ENCODE measurements at places on chromosomes 7 and 10.

- no peak for DNase-seq
Observed at GRCh38 chr7:134920026-134920753, 66.1 kb upstream of the AGBL3 start.

DNA sequence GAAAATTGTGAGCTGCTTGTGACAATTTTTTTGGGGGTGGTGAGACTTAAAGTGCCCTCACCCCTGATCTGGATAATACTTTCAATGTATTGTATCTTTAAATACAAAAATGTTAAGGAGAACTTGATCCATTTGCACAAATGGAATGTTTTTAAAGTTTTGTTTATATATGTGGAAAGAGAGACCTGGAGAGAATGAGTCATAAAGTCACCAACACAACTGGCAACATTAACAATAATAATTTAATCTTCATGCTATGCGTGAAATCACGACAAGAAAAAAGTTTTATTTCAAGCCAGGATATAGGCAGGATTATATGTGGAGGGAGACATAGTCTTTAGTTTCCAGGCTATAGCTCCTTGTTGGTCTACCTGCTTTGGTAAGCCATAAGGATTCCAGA, 537.5 kb downstream of the GPAM start:
- DNase-seq = no peak

GRCh38 chr7:44281811-44282600, 43.4 kb downstream of the CAMK2B start:
- no peak for DNase-seq

GRCh38 chr10:11449761-11450160, 161.7 kb downstream of the USP6NL start:
- no peak for DNase-seq

DNA sequence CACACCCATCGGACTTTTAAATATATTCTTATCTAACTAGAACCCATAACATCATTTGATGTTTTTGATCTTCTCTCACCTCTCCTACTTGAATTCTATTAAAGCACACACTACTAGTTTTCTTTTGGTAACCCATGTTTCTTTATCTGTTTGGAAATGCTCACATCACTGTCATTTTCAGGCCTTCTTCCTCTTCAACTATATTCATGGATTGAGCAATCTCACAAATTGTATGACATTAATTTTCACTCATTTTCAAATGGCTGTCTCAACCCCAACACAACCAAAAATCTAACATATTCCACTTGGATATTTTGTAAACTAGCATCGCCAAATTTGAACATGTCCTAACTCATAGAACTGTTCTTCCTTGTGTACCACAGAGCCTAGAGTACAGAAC, 488.0 kb upstream of the SEMA3A start:
- no peak for DNase-seq

GRCh38 chr7:130732980-130733930, 752 bp downstream of the KLF14 start:
- DNase-seq = no peak

DNA sequence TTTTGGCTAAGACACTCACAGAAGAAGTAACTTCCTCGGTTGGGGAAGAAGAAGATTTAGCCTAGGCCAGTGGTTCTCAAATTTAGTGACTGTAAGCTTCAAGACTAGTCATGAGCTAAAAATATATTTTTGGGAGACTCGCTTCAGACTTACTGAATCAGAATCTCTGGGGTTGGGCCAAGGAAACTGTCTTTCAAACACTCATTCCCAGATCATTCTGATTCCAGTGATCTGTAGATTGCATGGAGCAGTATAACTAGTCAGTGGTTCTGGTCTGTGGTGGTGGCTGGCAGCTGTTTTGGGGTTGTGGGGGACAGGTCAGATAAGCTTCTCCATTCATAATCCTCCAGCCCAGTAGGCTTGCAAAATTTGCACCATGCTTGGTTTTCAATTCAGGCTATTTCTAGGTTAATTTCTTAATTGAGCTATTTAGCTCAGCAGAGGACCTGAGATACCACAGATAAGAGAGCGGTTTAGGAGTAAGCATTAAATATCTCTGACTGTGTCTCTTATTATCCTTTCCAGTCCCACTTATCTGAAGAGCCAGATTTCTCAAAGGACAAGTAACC, 3.8 kb upstream of the KAT6B start:
- DNase-seq = no peak

DNA sequence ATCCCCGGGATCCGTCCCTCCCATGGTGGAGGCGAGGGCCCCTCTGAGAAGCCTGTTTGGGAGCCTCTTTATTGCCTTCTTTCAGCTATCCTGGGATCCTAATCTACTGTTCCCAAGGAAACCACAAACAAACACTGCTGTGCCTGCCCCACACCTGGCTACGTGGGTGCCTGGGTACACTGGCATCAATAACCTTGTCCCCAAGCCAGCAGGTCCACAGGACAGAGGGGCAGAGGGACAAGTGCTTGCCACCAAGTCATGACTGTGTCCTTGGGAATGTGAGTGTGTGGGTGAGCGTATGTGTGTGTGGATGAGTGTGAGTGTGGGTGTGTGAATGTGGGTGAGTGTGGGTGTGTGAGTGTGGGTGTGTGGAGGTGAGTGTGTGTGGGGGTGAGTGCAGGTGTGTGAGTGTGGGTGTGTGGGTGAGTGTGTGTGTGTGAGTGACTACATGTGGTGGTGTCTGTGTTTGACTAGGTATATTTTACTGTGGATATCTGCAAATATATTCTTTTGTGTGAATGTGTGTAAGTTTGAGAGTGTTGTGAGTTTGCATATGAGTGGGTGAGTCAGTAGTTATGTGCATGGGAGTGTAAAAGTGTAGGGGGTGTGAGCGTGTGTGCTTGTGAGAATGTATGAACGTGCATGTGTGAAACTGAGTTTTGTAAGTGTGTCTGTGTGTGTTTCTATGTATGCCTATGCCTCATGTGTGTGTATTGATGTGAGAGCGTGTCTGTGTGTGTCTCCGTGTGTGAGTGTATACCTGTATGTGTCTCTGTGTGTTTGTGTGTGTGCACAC, 96.1 kb downstream of the TNS3 start:
- no peak for DNase-seq

DNA sequence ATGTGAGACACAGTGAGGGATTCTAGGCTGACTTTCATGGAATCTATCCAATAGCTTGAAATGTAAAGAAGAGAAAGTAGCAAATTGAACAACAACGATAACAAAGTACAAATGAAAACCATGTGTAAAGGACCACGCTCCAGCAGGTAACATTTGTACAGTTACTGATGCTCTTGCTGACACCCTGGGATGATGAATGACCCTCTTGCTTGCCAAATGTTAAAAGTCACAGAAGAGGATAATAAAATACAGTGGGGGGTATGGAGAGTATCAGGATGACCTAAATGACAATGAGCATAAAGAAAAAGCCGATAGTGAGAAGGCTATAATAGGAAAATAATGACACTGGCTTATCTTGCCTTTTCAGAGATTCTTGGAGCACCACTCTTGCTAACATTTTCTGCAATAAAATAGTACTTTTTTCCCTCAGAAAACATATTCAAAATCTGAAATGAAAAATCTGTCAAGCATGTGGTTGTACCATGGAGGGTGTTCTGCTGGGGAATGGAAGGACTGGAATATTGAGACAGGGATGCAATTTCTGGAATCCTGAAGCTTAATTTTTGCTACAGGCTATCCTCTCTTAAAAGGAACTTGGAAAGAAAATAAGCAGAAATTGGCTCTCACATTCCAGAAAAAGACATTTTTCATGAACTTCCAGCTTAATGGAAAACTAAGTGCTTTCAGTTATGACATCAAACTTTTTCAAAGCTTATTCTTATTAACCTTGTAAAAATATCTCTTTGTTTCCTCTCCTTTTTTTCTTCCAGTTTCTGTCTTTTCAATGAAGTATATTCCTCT, 303.2 kb upstream of the GHITM start:
- no peak for DNase-seq

- DNase-seq = no peak
Observed at GRCh38 chr10:78353636-78354035, 320.0 kb downstream of the RPS24 start.

- peak; percentile 18 for DNase-seq
Observed at GRCh38 chr7:151060416-151061212, 1.2 kb downstream of the SLC4A2 start.

- DNase-seq = no peak
Observed at GRCh38 chr7:152512706-152513105, 76.9 kb upstream of the KMT2C start.

DNA sequence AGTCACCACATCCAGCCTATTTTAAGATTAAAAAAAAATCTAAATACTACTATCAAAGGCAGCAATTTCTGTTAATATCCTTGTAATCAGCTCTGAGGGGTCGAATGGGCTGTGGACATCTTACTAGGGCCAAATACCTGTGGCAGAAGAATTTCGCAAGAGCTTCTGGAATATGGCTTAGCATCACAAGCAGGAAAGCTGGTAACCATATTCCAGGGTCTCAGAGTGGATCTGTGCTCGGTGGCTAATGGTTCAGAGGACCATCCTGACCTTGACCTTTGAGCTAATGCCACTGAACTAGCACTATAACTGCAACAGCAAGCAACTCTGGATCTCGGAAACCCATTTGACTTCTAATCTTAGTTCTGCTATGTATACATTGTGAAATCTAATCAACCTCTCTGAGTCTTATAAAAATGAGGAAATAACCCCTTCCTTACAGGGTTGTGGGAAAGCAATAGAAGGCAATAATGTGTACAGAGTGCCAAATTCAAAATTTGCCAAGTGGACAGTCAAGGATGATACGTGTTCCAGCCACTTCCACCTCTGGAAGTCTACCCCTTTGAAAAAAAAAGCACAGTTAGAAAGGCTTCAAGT, 65.5 kb downstream of the CYP26A1 start:
- no peak for DNase-seq

DNA sequence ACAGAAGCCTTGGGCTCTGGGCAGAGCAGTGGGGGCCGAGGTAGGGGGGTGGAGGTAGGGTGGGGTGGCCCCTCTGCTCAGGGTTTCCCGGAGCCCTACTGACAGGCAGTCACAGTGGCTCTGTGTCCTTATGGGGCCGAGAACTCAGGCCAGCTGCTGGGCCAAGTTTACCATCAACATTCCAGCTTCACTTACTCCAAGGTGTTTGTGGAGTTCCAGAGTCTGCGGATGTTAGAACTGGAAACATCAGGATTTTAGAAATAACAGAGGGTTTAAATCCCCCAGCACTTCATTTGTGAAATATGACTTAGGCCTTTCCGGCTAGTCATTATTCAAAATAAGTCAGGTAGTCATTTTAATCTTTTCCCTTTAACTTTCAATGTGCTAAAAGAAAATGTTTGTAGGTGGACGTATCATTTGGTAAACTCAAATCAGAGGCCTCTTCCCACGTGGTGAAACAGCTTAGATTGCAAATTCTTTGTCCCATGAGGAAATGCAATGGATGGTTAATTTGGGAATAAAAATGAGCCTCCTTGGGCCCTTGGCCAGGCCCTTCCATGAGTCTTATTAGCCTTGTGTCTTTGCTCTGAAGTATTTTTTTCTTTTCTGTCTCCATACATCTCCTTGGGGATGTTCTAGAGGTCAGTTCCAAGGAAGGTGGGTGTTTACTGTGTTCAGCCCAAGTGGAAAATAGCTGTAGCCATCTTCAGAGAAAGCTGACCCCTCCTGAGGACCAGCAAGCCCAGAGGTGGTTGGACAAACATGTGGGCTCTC, 99.6 kb upstream of the BTBD16 start:
- no peak for DNase-seq

DNA sequence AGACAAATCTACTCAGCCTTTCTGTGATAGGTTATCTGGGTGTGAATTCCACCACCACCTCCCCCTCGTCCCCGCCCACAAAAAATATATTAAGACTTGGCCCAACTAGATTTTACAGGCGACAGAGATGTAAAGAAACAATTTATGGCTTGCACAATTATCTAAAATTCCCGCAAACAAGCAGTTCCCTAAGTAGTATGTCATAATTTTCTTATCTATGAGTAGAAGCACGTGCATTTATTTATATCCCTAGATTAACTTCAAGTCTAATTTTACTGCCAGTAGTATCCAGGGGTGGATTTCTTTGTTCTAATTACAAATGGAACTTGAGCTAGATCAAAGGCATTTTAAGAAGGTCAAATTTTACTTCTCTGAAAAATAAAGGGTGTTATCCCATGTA, 1.7 kb downstream of the TSPAN12 start:
- no peak for DNase-seq

- DNase-seq = no peak
Observed at GRCh38 chr7:151869109-151869428, 7.8 kb downstream of the PRKAG2 start.

GRCh38 chr7:81925530-81925929, 155.7 kb upstream of the HGF start:
- no peak for DNase-seq

GRCh38 chr7:52569151-52569550, 466.3 kb upstream of the POM121L12 start:
- DNase-seq = no peak

DNA sequence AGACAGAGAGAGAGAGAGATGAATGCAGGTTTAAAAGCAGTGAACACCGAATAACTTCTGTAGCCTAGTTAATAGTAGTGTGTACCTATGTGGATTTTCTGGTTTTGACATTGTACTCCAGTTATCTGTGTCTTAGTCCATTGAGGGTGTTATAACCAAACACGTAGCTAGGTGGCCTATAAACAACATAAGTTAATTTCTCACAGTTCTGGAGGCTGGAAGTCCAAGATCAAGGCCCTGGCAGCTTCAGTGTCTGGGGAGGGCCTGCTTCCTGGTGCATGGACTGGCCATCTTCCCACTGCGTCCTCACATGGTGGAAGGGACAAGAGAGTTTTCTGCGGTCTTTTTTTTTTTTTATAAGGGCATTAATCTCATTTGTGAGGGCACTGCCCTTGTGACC, 23.5 kb downstream of the AOC1 start:
- DNase-seq = no peak

DNA sequence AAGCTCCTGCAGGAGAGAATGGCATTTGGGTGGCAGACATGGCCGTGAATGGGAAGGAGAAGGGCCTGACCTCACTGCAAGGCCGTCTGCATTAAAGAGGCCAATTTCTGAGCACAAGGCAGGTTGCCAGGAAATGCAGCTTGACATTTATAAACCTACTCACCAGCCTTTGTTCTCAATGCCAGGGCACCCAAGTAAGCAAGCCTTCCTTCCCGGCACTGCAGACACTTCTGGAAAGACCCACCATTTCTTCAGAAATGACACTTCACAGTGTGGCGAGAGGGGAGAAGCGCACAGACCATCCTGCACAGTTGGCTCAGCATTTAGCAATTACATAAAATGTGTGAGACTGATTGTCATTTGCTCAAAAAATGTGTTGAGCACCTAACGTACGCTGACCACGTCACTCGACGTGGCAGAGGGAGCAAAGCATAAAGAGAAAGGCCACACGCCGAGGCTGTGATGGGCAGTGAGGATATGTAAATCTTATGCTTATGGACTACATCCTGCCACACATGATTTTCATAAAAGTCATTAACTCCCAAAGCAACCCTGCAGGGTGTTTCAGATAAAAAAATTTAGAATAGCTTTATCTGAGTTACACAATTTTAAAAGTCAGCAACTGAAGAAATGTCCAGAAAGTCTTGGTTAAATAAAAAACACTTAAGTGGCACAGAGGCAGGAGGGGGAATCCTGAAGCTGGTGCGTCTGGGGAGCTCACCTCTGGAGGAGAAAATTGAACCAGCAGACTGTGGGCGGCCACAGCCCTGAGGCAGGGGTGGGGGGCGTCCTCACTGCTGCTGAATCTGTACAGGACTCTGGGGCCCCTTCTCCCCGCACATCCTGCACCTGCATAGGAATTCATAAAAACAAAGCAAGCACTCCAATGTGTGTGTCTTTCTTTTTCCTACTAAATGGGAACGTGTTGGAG, 543.8 kb downstream of the PTPRN2 start:
- no peak for DNase-seq

Data from CD8-positive, alpha-beta memory T cell (primary cell).